ENCODE measurements at places on chromosomes 4 and X.
A peak's percentile ranks its signal among the peaks of the same experiment; 100 is the strongest.

DNA sequence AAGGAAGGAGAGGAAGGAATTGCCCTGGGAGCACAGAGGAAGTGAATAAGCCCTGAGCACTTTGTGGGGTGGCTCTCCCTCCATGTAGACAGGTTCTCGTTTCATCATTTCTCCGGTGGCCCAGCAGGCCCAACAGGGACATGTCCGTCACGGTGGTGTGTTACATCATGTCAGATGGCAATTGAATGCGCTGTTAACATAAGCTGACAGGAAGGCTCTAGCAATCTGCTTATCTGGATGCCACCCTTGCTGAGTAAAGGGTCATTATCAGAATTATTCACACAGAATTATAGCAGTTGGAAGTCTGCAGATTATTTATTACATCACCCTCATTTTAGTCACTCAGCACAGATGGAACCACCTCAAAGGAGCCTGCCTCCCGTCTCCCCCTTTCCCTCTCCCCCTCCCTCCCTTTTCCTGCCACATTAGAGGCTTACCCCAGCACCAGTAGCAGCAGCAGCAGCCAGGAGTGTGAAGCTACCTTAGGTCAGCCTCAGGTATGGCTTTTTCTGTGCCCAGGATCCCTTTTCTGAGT, 124.3 kb upstream of the TRIM2 start:
- DNase-seq, result no peak

- DNase-seq, result no peak
These were observed 191.7 kb downstream of the TLL1 start for GRCh38 chr4:166064721-166065120.

- peak; percentile 79 for DNase-seq
These were observed 64.4 kb downstream of the CXCL13 start for GRCh38 chr4:77669946-77670590.

- DNase-seq, result no peak
These were observed 117.2 kb downstream of the SLIT2 start for GRCh38 chr4:20368926-20369325.

DNA sequence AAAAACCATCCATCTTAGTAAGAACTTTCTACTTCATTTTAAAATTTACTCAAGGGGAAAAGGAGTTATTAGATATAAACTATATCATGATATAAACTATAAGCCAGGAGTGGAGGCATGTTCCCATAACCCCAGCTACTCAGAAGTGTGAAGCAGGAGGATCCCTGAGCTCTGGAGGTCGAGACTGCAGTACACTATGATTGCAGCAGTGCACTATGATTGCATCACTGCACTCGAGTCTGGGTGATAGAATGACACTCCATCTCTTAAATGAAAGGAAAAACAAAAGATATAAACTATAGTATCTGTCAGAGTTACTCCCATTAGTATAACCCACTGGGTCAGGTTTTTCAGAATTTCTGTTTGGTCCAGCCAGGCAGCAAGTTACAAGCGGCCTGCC, 47.6 kb downstream of the RPS3A start:
- no peak for DNase-seq

- DNase-seq, result no peak
These were observed 234.8 kb downstream of the COL25A1 start for GRCh38 chr4:109067508-109068235.

DNA sequence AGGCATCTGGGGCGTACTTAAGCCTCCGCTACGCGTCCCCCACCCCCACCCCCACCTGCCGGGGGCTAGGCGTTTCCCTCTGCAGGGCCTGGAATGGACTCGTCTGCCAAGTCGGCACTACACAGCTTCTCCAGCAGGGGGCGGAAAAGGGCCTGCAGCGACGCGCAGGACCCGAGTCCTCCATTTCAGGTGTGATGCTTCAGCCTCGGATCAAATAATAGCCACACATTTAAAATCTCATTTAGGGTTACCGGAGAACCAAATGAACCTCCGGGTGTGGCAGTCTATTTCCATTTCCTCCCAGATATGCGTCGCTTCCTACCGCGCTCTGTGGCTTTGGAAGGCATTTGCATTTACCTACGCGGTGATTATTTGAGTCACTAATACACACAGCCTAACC, 2.9 kb downstream of the PAK3 start:
- no peak for DNase-seq

- DNase-seq, result no peak
These were observed 54.0 kb upstream of the PACRGL start for GRCh38 chr4:20646287-20646686.

GRCh38 chr4:88865466-88865865, 167.8 kb upstream of the NAP1L5 start:
- DNase-seq, result no peak

DNA sequence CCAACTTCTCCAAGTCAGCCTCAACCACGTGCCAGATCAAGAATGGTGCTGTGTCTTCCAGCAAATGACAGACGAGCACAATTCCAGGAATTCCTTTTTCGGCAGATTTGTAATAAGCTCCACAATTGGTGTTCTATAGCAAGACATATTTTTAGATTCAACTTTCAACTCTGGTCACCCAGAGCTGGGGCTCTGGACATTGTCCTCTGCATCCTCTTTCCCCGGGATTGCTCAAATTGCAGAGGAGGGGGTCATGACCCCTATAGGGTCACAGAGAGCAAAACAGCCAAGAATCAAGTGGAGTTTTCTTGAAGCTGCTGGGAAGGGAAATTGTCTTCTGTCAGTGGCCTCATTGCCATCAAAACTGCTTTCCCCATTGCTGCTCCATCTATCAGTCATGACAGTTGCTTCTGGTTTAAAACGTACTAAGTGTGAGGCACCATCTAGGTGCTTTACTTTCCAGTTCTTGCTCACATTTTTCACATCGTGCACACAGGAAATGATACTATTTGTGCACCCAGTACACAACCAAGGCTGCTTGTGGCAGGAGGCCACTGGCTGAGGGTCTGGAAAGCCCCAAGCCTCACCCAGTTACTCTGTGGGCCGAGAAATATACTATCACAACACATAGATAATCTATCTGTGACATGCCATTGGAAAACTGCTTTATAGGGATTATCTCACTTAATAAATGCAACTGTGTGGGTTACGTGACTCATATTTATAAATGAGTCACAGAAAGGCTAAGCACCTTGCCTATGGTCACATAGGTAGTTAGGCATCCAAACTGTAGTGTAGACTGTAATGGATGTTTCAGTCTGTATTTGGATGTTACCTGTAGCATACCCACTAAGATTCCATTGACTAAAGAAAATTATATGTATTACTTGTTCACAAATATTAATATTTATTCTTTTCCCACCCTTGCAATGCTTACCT, 91.7 kb upstream of the PHOX2B start:
- DNase-seq, result no peak

DNA sequence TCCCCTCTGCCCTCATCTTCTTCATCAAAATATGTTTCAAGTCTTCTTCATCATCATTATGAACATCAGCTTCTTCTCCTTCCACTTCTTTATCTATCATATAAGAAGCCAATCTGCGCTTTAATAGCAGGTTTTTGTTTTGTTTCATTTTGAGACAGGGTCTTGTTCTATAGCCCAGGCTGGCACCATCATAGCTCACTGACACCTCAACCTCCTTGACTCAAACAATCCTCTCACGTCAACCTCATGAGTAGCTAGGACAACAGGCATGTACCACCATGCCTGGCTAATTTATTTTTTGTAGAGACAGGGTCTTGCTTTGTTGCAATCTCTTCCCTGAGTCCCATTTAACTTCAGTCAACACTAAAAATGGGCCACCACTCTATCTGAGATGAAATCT, 27.0 kb downstream of the PRDM5 start:
- DNase-seq, result no peak

- DNase-seq, result no peak
These were observed at the start of gene NDST4 for GRCh38 chr4:115113506-115114106. TSS of gene NDST4 (minus strand) at chr4:115113620. CDS start at chr4:115077036, 36,584 bp downstream.

- DNase-seq, result peak; percentile 26
These were observed 130.3 kb upstream of the GALNT7 start for GRCh38 chr4:173038192-173038896.

- DNase-seq, result peak; percentile 35
These were observed 27.3 kb upstream of the STS start for GRCh38 chrX:7119950-7120877.

DNA sequence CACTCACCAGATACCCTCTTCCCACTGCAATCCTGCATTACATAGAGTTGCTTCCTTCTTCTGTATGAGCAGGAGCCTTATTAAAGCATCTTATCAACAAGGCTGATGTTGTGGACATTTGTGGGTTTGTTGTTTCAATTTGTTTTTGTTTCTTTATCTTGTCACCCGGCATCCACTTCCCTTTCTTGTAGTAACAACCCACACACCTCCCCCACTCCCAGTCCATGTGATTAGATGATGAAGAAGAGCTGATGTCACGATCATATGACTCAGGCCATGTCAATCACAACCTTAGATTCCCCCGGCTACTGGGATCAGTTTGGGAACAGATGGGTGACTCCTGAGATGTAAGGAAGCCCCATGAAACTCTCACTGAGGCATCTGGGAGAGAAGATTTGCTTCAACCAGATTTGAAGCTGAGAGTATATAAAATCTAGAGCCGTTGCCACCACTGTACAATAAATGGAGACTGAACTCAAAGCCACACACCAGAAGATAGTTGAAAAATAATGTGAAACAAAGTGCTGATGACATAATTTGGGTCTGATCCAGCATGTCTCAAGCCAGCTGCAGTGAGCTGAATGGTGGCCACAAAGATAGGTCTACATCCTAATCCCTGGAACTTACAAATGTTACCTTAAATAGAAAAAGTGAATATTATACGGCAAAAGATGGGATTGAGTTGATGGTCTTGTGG, 34.1 kb upstream of the SRD5A3 start:
- DNase-seq, result no peak

- DNase-seq, result no peak
These were observed 82.2 kb upstream of the VEGFC start for GRCh38 chr4:176874721-176875445.
